ENCODE measurements at places on chromosomes 12 and 14.

DNA sequence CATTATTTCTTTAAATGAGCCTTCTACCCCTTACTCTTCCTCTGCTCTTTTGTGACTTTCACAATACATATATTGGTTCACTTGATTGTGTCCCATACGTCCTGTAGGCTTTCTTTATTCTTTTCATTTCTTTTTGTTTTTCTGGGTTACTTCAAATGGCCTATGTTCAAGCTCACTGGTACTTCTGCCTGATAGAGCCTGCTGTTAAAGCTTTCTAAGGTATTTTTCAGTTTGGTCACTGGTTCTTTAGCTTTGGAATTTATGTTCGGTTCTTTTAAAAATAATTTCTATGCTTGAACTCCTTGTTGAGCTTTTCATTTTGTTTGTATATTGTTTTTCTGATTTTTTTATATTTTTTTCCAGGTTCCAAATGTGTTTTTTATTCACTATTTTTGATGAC is 81.9 kb downstream of the E2F7 start:
- DNase-seq, result no peak

GRCh38 chr12:105226219-105226618 is 9.8 kb downstream of the APPL2 start:
- DNase-seq, result peak; percentile 98

GRCh38 chr14:61627612-61628011 is 67.7 kb upstream of the HIF1A start:
- no peak for DNase-seq

DNA sequence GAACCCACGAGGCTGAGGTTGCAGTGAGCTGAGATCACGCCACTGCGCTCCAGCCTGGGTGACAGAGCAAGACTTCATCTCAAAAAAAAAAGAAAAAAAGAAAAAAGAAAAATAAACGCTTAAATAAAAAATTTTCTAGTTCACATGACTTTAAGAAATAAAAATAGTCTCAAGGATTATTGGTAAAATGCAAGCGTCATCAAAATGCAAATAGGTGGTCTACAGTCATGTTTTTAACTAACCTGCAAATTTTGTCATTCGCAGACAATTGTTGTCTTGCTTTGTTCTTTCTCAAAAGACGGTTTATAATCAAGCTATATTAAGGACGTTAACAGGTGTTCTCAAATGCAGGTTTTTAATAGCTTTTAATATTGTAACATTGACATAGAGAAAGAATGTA is 22.4 kb downstream of the TXNRD1 start:
- no peak for DNase-seq

DNA sequence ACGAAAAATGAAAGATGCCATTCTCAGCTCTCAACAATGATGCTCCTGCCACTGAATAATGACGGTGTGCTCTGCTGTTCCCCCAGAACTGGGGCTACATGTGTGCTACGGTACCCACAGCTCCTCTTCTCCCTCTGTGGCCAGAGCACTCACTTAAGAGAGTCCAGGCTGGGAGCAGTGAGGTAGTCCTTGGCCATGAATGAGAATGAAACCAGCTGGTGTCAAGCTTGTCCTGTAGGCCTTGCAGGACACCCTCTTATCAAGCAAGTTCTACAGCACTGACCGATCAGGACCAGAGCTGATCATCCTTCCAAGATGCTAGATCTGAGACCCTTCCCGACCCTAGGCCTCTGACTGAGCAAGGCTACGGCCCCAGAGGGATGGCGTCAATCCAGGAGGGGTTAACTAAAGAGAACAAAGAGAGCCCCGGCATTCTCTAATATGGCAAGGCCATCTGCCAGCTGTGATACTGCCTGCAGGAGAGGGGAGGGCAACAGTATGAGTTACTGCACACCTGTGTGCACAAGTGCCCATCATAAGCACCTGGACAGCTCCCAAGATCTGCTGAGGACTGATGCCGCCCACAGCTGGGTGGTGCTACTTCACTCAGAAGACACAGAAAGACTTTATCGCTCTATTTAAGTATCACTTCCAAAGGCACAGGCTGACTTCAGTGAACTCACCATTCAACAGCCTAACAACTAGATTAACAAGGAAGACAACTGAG is 30.5 kb downstream of the APPL2 start:
- no peak for DNase-seq

DNA sequence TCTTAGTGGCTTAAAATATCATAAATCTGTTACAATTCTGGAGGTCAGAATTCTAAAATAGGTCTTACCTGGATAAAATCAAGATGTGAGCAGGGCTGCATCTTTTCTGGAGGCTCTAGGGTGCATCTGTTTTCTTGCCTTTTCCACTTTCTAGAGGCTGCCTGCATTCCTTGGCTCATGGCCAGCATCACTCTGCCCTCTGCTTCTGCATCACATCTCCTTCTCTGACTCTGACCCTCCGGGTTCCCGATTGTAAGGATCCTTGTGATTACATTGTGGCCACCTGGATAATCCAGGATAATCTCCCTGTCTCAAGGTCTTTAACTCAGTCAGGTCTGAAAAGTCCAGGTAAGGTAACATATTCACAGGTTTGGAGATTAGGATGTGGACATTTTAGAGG is 11.0 kb upstream of the BMP4 start:
- no peak for DNase-seq

DNA sequence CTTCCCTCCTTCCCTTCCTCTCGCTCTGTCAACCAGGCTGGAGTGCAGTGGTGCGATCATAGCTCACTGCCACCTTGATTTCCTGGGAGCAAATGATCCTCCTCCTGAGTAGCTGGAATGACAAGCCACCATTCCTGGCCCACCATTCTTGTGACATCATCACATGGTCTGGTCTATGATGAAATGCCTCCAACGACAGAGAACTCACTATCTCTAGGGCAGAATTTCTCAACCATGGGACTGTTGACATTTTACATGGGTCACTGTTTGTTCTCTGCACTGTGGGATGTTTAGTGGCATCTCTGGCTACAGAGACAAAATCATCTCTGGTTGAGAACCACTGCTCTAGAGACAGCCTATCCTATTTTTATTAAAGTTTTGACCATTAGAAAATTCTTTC is 9.7 kb downstream of the VRK1 start:
- peak; percentile 24 for DNase-seq

DNA sequence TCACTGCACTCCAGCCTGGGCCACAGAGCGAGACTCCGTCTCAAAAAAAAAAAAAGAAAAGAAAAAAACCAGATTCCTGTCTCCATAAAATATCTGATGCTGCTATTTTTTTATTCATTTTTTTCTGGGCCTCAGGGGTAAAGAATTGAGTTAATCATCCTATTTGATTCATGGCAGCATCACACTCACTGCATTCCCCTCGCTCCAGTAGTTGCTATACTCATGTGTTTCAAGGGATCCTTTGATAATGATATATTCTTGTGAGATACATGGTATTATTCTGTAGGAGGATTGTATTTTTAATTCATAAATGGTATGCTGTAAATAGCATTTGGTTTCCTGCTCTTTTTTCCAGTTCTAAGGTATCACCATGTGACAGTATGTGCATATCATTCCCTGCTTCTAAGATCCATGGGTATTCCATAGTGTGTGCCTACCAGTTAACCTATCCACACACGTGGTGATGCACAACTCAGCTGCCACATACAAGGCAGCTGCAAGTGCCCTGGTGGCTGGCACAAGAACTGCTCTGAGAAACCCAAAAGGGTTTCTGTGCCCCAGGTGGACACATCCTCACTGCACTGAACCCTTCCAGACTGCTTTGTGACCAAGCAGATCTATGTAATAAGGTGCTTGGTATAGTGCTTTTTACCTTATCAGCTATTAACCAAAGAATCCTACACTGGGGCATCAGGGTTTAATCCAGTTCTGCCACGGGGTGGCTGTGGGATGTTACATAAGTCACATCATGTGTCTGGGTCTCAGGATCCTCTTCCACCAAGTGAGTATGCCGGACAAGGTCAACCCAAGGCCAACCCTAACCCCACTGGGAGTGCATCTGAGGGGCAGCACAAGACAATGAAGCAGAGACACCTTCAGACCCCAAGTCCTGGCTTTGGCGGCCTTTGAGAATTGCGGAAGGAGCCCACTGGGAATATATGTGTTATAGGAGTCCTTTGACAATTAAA is 74.6 kb downstream of the ZFP36L1 start:
- DNase-seq, result no peak

DNA sequence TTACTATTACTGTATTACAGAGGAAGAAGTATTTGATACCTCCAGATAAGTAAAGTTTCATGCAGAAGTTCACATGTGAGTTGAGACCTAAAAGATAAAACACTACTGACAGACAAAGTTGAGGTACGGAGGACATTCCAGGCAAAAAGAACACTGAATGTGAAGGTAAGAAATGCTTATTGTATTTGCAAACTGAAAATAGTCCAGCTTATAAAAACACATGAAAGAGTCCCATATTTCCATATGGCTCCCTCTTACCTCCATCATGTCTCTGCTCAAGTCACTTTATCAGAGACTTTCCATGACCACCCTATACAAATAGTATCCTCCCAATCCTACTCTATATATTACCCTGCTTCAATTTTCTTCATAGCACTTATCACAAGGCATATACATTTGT is 35.8 kb downstream of the SENP1 start:
- DNase-seq, result no peak

DNA sequence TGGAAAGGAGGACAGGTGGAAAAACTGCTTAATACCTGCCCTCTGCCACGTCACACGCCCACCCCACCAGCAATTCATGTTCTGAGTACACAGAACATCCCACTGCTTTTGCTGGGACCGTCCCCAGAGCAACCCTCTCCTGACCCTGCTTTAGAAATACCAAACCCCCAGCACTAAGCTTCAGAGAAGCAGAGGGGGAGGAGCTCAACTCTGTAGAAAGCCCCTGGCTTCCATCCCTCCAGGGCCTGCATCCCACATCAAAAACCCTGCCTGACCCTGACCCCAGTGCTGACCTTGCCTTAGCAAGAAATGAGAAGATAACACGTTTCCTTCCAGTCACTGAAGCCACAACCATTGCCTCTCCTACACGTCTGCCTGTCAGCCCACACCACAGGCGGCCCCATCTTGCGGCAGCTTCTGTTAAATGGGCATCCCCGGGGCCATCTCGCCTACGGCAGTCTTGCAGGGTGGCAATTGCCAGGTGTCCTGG is 19.7 kb downstream of the VDR start:
- no peak for DNase-seq

GRCh38 chr12:51020448-51021182 is 5.6 kb downstream of the SLC11A2 start:
- DNase-seq, result no peak

- DNase-seq, result peak; percentile 81
These were observed 685 bp upstream of the CDH24 start for GRCh38 chr14:23057757-23058653.

DNA sequence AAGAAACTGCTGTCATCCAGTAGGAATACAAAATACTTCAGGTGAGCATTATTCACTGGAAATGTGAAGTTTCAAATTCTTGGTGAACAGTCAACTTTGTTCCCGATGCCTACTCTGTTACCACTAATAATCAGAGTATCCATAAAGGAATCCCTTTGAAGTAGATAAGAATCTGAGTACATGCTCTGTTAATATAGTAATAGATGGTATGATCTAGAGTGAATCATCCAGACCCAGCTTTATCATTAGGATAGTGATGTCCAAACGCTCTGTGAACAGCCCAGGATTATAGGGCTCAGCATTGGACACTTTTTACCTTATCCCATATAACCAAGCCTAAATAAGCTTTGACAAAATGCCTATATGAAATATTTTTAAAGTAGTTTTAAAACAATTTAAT is 33.3 kb downstream of the PPP2R3C start:
- DNase-seq, result no peak

DNA sequence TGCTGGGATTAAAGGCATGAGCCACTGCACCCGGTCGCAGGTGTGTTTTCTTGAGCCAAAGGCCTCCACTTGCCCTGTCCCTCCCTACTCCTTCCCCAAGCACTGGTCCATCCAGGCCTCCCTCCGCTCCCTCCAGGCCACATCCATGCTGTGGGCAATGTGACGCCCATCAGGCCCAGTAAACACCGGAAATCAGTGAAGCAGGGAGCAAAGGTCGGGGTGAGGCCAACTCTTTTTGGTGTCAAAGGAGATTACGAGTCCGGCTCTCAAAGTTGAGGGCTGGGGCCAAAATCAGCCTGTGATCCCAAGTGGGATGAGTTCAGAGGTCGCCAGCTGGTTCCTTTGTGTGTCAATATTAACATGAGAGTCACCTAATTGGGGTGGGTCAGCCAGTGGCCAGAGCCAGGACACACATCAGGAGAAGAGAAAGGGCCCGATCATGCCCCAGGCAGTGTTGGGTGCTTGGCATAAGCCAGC is 195.7 kb downstream of the RBM19 start:
- DNase-seq, result no peak

GRCh38 chr14:103084021-103084919 is at the start of gene LBHD2:
TSS of gene LBHD2 (plus strand) at chr14:103084210. CDS start at chr14:103086013, 1,803 bp downstream.
- no peak for DNase-seq

DNA sequence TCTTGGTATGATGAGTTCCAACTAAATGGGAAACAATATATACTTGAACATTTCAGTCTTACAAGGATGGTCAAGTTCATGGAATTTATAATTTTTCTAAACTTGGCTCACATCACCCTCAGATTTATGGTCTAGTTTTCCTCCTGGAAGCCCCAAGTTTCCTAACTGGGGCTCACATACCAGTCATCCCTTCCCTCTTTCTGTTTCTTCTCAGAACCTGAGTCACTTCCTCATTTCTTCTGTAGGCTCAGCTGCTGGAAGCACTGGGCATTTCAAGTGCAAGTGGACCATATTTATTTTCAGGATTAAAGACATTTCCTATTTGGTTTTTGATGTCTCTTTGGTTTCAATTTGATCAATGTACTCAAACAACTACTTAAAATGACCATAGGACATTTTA is 55.4 kb downstream of the GRIP1 start:
- peak; percentile 21 for DNase-seq

DNA sequence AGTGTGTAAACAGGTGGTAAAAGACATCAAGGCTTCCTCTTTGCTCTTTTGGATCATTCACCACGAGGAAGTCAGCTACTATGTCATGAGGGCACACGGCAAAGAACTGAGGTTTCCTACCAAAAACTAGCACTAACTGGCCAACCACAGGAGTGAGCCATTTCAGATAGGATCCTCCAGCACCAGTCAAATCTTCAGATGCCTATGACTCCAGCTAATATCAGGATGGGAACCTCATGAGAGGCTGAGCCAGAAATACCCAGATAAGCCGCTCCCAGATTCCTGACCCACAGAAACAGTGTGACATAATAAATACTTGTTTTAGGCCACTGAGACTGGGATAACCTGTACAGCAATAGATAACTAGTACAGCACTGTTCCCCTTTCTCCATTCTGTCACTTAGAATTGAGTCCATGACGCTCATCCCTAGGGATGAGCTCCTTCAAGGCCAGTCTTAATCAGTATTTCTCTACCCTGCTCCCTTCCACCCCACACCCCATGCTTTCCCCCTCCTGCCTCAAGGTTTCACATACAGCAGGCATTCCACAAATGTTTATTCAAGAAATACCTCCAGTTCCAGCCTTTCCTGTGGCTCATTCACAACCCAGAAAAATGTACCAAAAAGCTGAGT is 68.4 kb downstream of the PPM1H start:
- DNase-seq, result no peak
